Muscle of leg (tissue), 16 donors: ENCODE measurements at places on chromosomes 4 and X. TPM values are rescaled to one million over a fixed set of nuclear protein-coding genes. Genes with fewer than 3 reads are reported as not detected.

SSX2 gene
- total RNA-seq: not detected

MAGEC3 gene
- 0.04 TPM for total RNA-seq

CLCN4 gene
- total RNA-seq: 15.2 TPM

ARX gene
- 1.4 TPM for total RNA-seq

ENAM gene
- 2.4 TPM for total RNA-seq

ADH4 gene
- total RNA-seq: not detected

GPRIN3 gene
- 4.3 TPM for total RNA-seq

GRCh38 chrX:11478911-11479310, 185.7 kb downstream of the AMELX start:
- H3K4me3 ChIP-seq: no peak overlapping the region
- H3K27me3 ChIP-seq: peaks cover 17% of the 10 kb centered on the region
- H3K4me1 ChIP-seq: no peaks in the 10 kb centered on the region
- H3K27ac ChIP-seq: no peak overlapping the region
- H3K36me3 ChIP-seq: no peaks in the 10 kb centered on the region

DNA sequence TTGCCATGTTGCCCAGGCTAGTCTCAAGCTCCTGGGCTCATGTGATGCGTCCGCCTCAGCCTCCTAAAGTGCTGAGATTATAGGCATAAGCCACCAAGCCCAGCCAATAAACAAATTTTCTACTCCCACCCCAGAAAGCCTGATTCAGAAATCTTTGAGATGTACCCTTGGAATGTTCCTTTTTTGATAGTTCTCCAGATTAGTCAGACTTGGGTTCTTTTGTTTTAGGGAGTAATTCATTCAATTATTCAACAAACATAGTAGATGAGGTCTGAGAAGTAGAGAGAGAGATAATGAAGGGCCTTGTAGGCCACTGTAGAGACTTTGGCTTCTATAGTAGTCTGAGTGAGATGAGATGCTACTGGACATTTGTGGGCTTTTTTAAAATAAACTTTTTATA, 27.8 kb downstream of the RP2 start:
- no peaks in the 10 kb centered on the region for H3K36me3 ChIP-seq
- no peak for DNase-seq
- no peak overlapping the region for H3K27ac ChIP-seq
- no peak overlapping the region for H3K4me3 ChIP-seq
- no peaks in the 10 kb centered on the region for H3K4me1 ChIP-seq

GRCh38 chrX:40050532-40050931, 47.2 kb downstream of the BCOR start:
- H3K27me3 ChIP-seq: peaks cover 6% of the 10 kb centered on the region
- H3K27ac ChIP-seq: no peak overlapping the region
- H3K4me1 ChIP-seq: no peaks in the 10 kb centered on the region
- H3K36me3 ChIP-seq: peaks cover 61% of the 10 kb centered on the region
- DNase-seq: no peak

DNA sequence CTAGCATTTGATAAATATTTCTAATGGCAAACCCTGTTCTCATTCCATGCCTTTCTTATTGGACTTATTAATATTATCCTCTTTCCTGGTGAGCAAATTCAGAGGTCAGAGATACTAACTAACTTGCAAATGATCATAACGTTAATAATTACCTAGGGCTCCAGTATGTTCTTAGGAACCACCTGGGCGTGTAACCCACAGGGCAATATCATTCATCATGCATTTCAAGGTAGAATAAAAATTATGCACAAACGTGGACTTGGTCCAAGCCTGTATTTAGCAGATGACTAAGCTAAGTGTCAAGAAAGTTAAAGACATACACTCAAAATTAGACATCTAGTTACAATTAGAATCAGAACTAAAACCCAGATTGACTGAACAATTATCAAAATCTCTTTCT, 850.1 kb downstream of the TRIML1 start:
- DNase-seq: no peak
- H3K27ac ChIP-seq: no peak overlapping the region
- H3K4me1 ChIP-seq: no peaks in the 10 kb centered on the region
- H3K36me3 ChIP-seq: no peaks in the 10 kb centered on the region
- no peak overlapping the region for H3K4me3 ChIP-seq

DNA sequence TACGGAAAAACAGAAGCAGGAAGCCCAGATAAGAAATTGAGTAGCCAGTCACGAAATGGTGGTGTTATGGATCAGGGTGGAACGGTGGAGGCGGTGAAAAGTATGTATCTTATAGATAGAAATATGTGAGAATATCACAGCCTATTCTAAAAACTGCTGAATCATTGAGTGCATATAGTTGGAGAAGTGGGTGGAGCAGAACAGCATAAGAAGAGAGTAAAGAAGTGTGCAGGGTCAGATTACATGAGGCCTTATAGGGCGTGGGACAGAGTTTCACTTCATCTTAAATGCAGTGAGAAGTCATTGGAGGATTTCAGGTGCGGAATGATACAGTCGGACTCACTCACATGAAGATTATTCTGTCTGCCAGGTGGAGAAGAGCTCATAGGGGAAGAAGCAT, 293.1 kb downstream of the TRIML1 start:
- H3K27me3 ChIP-seq: no peaks in the 10 kb centered on the region
- no peak for DNase-seq
- H3K4me3 ChIP-seq: no peak overlapping the region
- H3K36me3 ChIP-seq: no peaks in the 10 kb centered on the region
- no peak overlapping the region for H3K27ac ChIP-seq

GRCh38 chr4:81422595-81422994, 49.1 kb downstream of the RASGEF1B start:
- H3K4me1 ChIP-seq: no peaks in the 10 kb centered on the region
- no peaks in the 10 kb centered on the region for H3K27me3 ChIP-seq
- DNase-seq: no peak
- H3K36me3 ChIP-seq: no peaks in the 10 kb centered on the region

GRCh38 chr4:130336585-130337217, 1240.7 kb downstream of the C4orf33 start:
- no peak overlapping the region for H3K27ac ChIP-seq
- no peaks in the 10 kb centered on the region for H3K4me1 ChIP-seq
- H3K36me3 ChIP-seq: no peaks in the 10 kb centered on the region
- H3K27me3 ChIP-seq: no peaks in the 10 kb centered on the region

DNA sequence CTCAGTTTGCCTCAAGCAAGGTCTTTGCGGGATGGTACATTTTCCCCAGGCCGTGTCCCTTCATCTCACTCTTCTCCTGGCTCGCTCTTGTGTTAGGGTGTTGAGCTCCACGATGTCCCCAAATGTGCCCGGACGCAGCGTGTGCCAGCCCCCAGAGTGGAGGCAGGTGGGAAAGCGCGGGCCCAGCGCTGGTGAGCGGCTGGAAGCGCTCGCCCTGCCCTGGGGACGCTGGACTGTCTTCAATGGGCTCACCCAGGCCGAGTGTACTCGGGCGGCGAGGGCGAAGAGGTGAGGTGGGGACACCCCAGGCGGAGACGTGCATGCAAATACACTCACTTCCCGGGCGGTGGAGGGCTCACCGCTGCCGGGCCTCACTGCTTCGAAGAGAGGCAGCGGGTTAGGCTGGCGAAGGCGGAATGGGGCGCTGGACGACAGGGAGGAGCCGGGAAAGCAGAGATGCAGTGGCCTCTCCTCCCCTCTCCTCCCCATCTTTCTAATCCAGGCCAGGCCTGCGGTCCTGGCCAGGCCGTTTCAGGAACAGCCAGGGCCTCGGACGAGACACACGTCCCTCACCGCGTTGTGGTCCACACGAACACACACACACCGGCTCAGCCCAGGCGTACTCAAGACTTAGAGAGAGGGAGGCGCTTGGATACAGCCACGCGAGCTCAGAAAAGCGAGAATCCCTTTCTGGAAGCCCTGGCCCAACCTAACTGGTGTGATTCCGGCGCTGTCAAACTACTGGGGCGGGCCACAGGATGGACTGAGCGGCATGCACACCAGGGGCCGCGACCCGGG, 2.2 kb downstream of the NKX6-1 start:
- H3K36me3 ChIP-seq: no peaks in the 10 kb centered on the region
- no peak overlapping the region for H3K27ac ChIP-seq
- no peak for DNase-seq
- H3K27me3 ChIP-seq: peaks cover 87% of the 10 kb centered on the region

DNA sequence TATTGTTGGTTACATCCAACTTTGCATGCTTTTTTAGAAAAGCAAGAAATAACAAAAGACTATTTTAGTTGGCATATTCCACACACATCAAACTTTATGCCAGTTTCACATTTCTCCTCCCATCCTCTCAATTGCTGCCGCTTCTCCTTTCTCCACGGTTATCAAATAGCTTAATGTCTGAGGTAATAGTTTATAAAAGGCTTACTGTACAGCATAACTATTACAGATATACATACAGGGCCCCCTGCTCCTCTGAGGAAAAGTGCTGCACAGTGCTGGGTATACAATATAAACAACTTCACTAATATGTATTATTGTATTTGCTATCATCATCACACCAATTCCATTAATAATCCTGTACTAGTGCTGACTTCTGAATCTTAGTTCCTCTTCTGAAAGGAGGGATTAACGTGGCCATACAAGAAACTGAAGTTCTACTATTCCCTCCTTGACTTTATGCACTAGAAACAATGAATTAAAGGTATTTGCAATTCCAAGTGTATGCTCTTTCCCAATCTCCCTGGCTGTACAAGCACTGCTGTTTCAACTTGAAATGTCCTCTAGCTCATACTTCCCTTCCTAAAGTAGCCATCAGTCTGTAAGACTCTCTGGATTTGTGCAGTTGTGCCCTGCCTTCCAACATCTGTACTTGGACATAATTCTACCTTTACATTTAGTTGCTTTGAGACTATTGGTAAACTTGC, 2.5 kb downstream of the CCNI start:
- no peaks in the 10 kb centered on the region for H3K27me3 ChIP-seq
- peak overlapping the region; percentile 88 for H3K4me3 ChIP-seq
- peaks cover 20% of the 10 kb centered on the region for H3K4me1 ChIP-seq

- no peak overlapping the region for H3K4me3 ChIP-seq
- H3K4me1 ChIP-seq: no peaks in the 10 kb centered on the region
- no peak for DNase-seq
- no peak overlapping the region for H3K27ac ChIP-seq
Observed at GRCh38 chr4:40152637-40153036, 44.2 kb upstream of the RHOH start.

DNA sequence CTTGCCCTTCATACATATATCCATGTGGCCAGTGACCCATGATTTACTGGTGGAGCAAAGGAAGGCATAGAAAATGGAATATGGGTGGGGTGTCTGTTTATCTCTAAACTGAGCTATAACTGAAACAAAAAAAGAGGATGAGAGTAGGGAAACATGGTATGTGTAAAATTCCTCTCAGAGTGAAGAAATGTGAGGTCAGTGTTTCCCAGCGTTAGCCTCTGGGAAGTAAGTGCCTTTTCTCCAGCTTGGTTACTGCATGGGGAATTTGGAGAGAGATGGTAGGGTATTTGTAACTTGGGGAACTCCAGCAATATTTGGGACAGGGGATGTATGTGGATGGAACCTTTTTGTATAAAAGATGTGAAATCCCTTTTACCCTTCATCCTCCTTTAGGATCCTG, 89.4 kb downstream of the AFF1 start:
- H3K36me3 ChIP-seq: no peaks in the 10 kb centered on the region
- H3K27me3 ChIP-seq: no peaks in the 10 kb centered on the region
- no peak for DNase-seq
- H3K4me3 ChIP-seq: no peak overlapping the region
- no peak overlapping the region for H3K27ac ChIP-seq
- H3K4me1 ChIP-seq: peaks cover 3% of the 10 kb centered on the region

- no peaks in the 10 kb centered on the region for H3K27me3 ChIP-seq
- H3K36me3 ChIP-seq: no peaks in the 10 kb centered on the region
- no peak overlapping the region for H3K27ac ChIP-seq
- H3K4me1 ChIP-seq: no peaks in the 10 kb centered on the region
- DNase-seq: no peak
- H3K4me3 ChIP-seq: no peak overlapping the region
Observed at GRCh38 chr4:74067586-74067985, 29.1 kb upstream of the CXCL3 start.

DNA sequence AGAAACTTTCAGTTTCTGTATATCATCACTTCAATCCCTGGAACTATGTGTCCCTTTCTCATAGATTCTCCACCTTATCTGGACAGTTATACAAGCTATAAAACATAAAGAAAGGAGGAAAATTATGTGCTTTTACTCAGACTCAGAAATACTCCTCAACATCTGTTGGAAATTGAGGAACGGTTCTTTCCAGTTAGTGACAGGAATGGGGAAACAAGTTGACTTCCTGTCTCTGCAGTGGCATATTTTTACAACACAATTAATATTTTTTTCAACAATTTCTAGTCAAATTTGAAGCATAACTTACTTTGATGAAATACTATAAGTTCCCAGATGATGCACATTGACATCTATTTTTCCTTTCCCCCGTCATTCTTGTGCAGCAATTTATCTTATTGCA, 27.9 kb downstream of the ABHD18 start:
- H3K27ac ChIP-seq: no peak overlapping the region
- H3K36me3 ChIP-seq: peaks cover 6% of the 10 kb centered on the region
- H3K4me3 ChIP-seq: no peak overlapping the region
- H3K27me3 ChIP-seq: no peaks in the 10 kb centered on the region
- H3K4me1 ChIP-seq: no peaks in the 10 kb centered on the region

DNA sequence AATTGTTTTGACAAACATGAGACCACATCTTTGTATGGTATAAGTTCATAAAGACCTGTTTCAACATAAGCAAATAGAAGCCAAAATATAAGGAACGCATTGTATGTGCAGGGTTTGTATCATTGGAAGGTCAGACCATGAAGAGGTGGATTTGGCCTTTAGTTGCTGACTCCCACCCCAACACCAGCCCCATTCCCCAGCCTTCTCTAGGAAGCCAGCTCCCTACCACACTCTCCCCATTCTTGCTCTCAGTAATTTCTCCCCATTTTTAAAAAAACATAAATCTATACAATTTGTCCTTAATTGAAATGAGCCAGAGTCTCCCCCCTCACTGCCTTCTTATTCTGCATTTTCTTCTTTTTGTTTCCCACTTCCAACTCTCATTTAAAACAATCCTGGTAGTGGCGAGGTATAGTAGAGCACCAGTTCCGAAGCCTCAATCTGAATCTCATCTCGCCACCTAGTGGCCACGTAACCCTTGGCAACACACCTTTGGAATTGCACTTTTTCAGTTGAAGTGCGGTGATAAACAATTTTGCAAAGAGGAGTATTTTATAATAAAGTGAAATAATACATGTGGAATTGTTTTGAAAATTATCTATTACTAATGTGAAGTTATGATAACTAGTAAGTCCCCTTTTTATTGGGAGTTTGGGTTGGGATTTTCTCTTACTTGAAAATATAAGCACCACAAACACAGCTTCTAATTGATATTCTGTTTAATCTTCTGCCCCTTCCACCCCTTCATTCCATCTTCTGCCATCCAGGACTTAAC, 126.6 kb downstream of the ASB9 start:
- H3K4me1 ChIP-seq: no peaks in the 10 kb centered on the region
- H3K27ac ChIP-seq: no peak overlapping the region
- no peaks in the 10 kb centered on the region for H3K36me3 ChIP-seq
- H3K4me3 ChIP-seq: no peak overlapping the region
- DNase-seq: peak; percentile 53
- H3K27me3 ChIP-seq: peaks cover 7% of the 10 kb centered on the region

- no peaks in the 10 kb centered on the region for H3K36me3 ChIP-seq
- peak overlapping the region; percentile 88 for H3K4me3 ChIP-seq
- DNase-seq: peak; percentile 14
- H3K27ac ChIP-seq: peak overlapping the region; percentile 99
Observed at GRCh38 chr4:77073981-77074380, 1.8 kb downstream of the CCNI start.

GRCh38 chr4:7103607-7104365, 35.9 kb upstream of the GRPEL1 start:
- DNase-seq: peak; percentile 88
- H3K4me3 ChIP-seq: peak overlapping the region; percentile 63
- H3K36me3 ChIP-seq: no peaks in the 10 kb centered on the region
- peaks cover 33% of the 10 kb centered on the region for H3K4me1 ChIP-seq
- H3K27me3 ChIP-seq: peaks cover 3% of the 10 kb centered on the region
- peak overlapping the region; percentile 51 for H3K27ac ChIP-seq
